Psoas muscle (tissue), 8 donors: ENCODE measurements at places on chromosomes 2 and 18.

- no peak for DNase-seq
Measured at GRCh38 chr2:197332641-197333040, 22.1 kb upstream of the ANKRD44 start.

GRCh38 chr2:98090951-98091350 is 4.0 kb downstream of the VWA3B start:
- no peak for DNase-seq

GRCh38 chr2:45533771-45534170 is 77.3 kb downstream of the SRBD1 start:
- no peak for DNase-seq

DNA sequence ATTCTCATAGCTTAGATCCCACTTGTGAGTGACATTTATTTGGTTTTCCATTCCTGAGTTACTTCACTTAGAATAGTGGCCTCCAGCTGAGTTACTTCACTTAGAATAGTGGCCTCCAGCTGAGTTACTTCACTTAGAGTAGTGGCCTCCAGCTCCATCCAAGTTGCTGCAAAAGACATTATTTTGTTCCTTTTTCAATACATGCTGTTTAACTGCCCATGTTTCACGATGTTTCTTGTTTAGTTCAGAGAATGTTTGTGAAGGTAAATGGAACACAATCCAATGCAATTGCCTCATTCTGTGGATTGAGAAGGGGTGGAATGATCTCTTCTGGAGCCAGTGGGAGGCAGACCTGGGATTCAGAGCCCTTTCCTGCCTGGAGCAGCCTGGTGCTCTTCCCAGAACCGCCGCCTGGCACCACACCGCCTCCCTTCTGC is 273.5 kb upstream of the ATP5MC3 start:
- no peak for DNase-seq

DNA sequence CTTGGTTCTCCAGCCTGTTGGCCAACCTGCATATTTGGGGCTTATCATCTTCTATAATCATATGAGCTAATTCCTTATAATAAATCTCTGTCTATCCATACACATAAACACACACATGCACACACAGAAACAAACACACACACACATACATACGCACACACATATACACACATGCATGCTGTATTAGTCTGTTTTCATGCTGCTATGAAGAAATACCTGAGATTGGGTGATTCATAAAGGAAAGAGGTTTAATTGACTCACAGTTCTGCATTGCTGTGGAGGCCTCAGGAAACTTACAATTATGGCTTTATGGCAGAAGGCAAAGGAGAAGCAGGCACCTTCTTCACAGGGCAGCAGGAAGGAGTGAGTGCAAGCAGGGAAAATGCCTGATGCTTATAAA is 707.4 kb upstream of the CDH2 start:
- DNase-seq, result no peak
